Activated T-helper 2 cell treated with anti-CD3 and anti-CD28 coated beads, Interferon-gamma antibody, Interleukin-2, Interleukin-4, amounts not matched to agents 10 μg/mL and 5 μg/mL and 100 μg/mL, durations not matched to agents 14 hours and 24 hours and 36 hours (primary cell): ENCODE measurements at places on chromosomes 1 and 21.

- no peak for DNase-seq
Observed at GRCh38 chr1:116855773-116856201, 53.9 kb upstream of the PTGFRN start.

DNA sequence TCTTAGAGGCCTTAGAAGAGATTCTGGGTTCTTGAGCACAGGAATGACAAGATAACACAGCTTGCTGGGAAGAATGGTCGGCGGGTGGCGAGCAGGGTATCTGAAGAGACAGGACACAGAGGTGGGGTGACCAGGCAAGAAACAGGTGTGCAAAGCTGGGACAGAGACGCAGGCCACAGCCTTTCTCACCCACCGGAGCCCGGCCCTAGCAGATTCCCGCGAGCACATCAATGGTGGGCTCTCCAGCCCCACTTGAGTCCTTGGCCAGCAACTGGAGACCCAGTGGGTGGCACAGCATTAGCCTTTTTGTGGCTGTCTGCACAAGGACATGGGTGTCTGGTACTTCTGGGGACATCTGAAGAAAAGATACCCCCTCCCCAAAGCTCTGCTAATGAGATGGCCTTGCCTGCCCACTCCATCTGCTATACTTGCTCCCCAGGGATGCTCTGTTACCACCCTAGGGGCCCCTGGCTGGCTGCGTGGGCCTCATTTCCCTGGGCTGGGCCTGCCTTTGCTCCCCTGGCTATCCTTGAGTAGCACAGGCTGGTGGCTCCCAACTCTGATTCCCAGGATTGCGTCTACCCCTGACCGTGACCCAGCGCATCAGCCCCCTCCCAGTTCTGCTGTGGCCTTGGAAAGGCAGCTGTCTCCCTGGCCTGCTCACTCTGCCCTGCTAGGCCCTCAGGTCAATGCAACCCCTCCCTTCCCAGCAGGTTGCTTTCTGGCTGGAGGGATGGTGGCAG lies 127.2 kb upstream of the ADAR start:
- no peak for DNase-seq

GRCh38 chr1:111032295-111032897 lies 68.7 kb upstream of the LRIF1 start:
- no peak for DNase-seq

DNA sequence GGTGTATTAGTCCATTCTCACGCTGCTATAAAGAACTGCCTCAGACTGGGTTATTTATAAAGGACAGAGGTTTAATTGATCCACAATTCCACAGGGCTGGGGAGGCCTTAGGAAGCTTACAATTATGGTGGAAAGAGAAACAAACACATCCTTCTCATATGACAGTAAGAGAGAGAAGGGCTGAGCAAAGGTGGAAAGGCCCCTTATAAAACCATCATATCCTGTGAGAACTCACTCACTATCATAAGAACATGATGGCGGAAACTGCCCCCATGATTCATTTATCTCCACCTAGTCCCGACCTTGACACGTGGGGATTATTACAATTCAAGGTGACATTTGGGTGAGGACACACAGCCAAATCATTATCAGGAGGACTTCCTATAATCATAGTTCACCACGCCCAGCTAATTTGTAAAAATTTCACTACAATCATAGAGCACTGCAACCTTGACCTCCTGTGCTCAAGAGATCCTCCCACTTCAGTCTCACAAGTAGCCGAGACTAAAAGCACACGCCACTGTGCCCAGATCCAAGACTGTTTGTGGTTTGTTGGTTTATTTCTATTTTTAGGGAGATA lies 164.9 kb downstream of the RERE start:
- DNase-seq, result no peak

DNA sequence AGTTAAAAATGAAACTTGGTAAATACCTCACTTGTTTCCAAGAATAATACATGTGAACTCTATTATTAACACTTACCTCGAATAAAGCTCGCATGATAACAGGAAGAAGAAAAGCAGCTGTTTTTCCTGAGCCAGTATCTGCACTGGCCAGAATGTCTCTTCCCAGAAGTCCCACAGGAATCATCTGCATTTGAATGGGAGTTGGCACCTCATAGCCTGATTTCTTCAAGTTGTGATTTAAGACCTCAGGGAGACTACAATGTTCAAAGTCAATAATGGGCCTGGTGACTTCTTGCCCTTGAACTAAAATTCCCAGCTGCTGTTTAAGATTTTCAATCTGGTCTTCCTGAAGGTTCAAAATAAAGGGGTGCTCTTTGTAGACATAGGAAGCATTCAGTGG lies 3.8 kb downstream of the DDX59 start:
- DNase-seq, result no peak

DNA sequence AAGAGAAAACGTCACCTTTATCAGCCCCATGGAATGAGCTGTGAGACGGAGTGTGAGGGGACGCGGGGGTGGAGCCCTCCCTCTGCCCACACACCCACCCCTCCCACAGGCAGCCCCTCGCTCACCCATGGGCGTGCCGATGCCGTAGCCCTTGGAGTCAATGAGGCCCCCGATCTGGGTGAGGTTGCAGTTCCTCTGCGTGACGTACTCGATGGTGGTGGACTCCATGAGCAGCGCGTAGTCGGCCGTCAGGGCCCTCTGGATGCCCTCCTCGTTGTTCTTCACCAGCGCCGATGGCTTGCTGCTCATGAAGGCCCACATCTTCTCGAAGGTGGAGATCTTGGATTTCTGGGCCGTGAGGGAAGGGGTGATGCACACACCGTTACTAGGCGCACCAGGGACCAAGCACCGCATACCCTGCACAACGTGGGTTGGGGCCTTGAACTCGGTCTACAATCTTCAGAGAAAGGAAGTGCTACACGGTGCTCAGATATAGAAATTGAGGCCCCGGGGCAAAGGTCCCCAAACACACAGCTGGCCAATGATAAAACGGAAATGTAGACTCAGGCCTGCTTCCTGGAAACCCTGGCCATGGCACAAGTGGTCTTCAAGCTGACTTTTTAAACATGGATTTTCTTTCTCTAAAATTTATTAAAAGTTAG lies 228.2 kb downstream of the GRIK3 start:
- DNase-seq, result no peak

DNA sequence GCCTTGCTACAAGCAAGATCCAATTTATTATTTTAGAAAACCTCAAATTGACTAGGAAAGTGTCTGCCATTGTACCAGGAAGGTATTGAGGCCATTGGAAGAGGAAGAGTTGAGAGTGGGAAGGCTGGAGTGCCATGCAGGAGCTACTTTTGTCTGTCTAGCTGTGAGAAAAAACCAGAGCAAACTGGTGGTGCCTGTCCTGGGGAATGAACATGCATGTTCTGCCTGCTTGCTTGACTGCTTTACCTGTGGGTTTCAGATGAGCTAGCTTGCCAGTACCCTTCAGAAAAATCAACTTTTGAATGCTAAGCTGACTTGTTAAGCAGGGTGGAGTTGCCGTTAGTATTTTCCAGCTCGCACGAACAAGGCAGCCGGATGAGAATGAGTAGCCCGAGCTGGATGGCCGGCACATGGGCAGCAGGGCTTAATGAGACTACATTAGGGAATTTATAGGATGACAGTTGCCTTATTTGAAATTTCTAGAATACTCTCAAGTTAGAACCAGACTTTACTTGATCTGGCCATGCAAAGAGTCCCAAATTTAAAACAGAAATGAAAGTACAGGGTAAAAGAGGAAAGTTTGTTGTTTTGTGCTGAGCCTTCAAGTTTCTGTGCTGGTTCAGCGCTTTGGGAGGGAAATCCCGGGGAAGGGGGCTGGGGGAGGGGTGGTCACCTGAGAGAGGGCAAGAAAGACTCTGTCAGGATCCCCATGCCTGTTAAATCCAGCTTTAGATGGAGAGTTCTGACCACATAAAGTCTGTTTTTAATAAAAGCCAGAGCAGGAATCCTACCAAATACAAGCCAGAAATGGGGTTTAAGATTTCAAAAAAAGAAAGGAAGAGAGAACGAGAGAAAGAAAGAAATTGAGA lies 29.6 kb upstream of the C1orf105 start:
- DNase-seq, result no peak

DNA sequence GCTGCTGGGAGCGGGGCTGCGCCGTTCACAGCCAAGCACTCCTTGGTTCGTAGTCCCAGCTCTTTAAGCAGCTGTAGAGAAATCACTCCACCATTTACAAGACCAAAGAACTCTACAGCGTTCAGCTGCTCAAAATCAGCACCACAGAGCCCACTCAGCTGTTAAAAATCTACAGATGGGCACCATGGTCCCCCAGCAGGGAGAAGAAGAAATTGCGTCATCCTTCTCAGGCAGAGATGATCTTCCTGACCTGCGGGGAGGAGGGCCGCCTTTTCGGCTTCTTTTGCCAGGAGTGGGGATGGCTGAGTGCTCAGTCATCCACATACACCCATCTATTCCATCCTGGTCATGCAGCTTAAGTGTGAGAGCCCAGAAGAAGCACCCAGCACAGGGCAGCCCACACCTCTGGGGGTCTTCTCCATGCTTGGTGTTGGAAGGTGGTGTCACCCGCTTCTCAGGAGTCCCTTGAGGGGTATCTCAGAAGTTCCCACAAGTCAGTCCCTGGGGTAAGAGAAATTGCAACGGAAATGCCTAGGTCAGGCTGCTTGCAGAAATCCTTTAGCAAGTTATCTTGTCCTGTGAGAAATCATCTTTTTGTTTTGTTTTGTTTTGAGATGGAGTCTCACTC lies 163.8 kb downstream of the NPHP4 start:
- DNase-seq, result no peak

- no peak for DNase-seq
Observed at GRCh38 chr1:5961601-5962000, 30.6 kb downstream of the NPHP4 start.

DNA sequence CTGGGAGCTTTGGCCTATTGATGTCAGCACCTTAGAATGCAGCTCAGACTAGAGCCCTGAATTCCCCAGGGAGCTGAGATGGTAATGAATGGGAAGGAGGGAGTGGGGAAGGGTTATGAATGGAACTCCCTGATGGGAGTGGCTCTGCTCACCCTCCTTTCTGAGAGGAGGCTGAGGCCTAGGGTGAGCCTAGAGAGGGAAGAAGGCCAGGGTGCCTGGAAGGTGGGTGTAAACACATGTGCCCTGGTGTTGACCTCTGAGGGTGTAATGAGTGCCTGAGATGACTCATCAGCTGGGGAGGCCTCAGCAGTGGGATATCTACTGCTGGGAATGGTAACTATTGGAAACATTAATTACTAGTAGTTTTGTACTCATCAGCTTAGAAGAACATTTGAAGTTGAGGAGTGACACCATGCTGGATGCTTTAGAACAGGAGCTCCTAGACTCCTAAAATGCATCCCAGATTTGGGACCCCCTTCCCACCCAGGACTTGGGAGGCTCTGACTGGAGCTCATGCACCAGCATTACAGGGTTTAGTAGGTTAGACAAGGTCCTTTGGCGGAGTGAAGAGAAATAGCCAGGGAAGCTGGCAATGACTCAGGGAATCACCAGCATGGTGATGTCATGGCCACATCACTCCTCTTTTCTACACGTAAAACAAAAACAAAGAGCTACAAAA lies 16.0 kb upstream of the PIGV start:
- no peak for DNase-seq

DNA sequence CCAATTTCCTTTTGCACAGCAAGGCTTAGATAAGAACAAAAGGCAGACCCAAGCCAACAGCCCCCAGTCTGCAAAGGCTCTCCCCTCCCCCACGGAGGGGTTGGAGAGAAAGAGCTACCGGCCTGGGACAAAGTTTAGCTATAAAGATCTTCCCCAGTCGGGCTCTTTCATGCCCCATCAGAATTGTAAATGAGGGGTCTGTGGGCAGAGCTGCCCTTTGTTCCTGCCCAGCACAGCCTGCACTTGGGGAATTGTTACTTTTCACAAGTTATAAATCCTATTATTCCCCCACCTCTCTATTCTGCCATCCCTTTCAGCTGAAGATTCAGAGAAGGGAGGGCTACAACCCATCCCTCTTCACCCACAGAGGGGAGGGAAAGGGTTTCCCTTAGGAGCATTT lies 3.5 kb downstream of the MYCL start:
- DNase-seq, result no peak

GRCh38 chr1:208935517-208936187 lies 647.9 kb upstream of the CAMK1G start:
- DNase-seq, result no peak

DNA sequence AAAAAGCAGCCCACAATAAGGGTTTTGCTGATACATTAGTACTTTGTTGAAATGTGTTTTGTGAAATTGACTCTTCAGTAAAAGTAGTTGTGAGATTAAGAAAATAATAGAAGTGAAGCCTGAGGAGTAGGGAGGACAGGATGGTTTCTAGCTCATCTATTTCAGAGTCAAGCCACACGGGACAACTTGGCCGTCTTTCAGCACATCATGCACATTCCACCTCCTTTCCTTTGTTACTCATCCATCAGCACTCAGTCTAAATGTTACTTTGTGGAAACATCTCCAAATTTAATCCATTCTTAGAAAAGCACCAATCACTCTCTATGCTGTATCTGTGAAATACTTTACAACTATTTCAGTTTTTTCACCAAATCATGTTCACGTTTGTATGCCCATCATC lies 223.3 kb downstream of the FGGY start:
- no peak for DNase-seq

- DNase-seq, result no peak
Observed at GRCh38 chr1:8170059-8170835, 144.1 kb upstream of the ERRFI1 start.

- DNase-seq, result no peak
Observed at GRCh38 chr1:18794561-18794960, 64.9 kb downstream of the TAS1R2 start.

- DNase-seq, result no peak
Observed at GRCh38 chr1:246292571-246292970, 214.5 kb downstream of the SMYD3 start.
